Heart left ventricle (tissue), 16 donors: ENCODE measurements at places on chromosomes 4 and X.

- DNase-seq: no peak
These were observed 58.1 kb upstream of the JADE1 start for GRCh38 chr4:128751354-128751753.

DNA sequence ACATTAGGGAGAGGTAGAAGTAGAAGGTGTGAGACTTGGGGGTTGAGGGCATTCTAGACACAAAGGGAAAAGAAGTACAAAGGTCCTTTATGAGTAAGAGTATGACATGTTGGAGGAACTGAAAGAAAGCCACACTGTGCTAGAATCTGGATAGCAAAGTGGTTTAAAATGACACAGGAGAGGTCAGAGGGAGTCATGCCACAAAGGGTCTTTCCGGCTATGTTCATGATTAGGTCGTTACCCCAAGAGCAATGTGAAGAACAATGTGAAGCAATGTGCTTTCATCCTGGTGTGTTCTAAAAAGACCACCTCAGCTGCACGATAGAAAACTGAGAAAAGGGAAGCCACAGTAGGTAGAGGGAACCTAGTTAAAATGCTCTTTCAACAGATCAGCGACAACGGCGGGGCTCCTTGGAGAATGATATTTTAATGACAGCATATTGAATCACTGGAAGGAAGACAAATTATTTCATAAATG, 29.2 kb downstream of the SMIM14 start:
- no peak for DNase-seq

DNA sequence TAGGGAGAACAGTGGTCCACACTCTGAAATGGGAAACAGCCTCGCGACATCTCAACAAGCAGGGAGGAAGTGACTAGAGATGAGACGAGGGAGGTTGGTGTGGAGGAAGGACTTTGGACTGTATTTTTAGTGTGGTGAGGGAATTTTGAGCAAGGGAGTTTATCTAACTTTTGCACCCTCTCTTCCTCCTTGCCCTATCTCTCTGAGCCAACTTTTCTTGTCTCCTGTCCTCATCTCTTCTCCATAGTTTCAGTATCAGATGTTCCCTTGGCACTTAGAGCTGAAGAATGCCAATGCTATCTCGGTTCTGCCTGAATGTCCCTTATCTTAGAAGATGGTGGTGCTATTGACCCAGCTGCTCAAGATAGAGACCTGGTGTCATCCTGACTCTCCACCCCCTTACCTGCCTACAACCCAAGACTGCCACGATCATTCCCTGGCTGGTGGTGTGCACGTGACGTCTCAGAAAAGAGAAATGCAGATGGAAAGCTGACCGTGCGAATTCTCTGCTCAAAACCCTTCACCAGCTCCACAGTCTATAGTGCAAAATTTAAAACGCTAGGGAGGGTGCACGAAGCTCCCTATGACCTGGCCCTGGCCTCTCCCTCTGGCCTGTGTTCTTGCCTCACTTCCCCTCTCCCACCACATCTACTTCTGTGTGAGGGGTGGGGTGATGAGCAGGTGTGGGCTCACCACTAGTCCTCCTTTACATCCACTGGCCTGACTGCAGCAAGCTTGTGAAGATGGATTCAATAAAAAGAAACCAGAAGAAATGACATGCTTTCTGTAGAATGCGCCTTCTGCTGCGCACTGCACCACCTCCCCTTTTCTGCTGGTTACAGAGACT, 20.9 kb downstream of the MPP1 start:
- DNase-seq: no peak

DNA sequence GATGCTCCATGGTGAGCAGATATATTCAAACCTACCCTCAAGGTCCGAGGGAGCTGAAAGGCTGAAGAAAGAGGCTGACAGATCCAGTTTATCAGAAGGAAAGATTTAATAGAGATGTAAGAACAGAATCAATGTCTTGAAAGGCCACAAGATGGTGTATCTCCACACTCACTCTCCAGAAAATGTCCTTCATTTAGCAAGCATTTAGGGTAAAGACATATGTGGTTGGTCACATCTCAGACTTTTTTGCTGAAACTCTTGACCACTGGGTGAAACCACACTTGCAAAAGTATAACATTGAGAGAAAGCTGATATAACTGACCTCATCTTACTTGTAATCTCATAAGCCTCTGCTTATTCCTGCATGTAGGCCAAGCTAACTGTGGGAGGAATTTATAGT, 745.8 kb upstream of the GALNTL6 start:
- no peak for DNase-seq

DNA sequence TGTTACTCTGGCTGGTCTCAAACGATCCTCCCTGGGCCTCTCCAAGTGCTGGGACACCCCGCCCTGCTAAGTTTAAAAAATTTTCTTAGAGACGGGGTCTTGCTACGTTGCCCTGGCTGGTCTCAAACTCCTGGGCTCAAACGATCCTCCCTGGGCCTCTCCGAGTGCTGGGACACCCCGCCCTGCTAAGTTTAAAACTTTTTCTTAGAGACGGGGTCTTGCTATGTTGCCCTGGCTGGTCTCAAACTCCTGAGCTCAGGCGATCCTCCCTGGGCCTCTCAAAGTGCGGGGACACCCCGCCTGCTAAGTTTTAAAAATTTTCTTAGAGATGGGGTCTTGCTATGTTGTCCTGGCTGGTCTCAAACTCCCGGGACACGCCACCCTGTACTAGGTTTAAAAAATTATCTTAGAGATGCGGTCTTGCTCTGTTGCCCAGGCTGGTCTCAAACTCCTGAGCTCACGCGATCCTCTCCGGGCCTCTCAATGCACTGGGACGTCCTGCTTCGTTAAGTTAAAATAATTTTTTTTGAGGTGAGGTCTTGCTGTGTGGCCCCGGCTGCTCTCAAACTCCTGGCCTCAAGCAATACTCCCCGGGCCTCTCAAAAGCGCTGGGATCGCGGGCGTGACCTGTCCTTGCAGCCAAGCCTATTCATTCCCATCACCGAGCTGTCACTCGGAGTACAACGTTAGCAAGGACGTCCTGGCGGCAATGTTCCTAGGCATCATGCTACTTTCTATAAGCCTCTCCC, 1.1 kb downstream of the SLC25A6 start:
- DNase-seq: peak; percentile 13
